IMR-90 (cell line): ENCODE measurements at places on chromosomes 5 and 9. TPM values are rescaled to one million over a fixed set of nuclear protein-coding genes. Genes with fewer than 3 reads are reported as not detected.

DNA sequence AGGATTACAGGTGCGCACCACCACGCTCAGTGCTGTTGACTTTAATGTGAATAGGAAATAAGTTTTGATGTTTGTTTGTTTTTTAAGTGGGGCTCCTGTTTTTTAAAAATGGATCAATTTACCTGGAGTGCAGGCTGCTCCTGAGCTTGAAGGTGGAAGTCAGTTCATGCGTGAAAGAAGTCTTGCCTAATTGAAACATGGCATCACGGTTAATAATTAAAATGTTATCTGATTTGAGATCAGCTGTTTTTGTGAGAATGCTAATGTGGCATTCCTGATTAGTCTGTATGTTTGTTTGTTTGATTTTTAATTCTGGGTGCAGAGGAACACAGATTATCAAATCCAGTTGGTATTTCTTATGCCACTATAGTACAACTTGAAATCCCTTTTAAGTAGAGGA is 6.5 kb downstream of the SFXN1 start:
- DNase-seq: no peak

DNA sequence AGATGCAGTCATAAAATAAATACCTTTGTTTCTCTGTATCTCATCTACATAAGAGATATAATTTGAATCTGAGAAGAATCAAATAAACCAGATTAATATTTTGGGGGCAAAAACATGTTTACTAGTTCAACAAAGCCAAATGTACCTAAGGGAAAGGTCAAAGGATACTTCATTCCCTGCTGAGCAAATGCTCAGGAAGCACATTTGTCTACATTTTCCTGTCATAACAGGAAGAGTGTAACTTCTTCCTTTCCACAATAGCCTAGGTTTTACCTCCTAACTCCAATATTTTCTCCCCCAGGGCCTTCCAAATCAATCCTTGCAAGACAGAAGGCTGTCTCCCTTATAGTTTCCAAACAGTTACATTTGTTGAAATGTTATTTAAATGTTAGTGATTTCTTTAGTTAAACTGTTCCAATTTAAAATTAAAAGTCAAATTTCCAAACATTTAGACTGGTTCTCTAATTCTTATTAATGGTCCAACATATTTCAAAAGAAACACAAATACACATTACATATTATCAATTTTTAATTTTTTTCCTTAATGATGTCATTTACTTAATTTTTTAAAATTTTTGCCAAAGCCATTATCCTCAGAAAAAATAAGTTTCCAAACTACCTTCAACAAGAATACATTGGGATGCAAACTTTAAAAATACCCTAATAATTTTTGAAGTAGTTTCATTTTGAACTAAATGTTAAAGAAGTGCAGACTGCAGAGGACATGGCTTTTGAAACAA is 67.8 kb downstream of the MEF2C start:
- DNase-seq: no peak

- peak; percentile 15 for DNase-seq
Measured at GRCh38 chr5:20572614-20573013, 584.6 kb upstream of the CDH18 start.

DNA sequence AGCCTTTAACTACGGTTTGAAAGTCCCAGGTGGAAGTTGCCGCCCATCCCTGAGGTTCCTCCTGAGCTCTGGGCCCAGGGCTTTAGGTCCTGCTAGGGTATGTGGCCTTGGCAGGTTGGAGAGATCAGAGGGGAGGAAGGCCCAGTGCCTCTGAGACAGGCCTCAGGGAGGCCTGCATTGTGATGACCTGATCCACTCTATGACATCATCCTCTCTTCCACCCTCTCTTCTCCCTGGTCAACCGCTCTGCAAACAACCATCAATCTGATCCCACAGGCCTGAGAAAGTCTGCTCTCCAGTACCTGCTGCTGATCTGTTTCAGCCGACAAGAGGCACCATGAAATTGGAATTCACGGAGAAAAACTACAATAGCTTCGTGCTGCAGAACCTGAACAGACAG is at the start of gene CCIN:
Gene CCIN (plus strand): TSS at position 223 of the 400 bp plus-strand sequence. CDS start 115 bp downstream, at position 338.
- DNase-seq: no peak

DNA sequence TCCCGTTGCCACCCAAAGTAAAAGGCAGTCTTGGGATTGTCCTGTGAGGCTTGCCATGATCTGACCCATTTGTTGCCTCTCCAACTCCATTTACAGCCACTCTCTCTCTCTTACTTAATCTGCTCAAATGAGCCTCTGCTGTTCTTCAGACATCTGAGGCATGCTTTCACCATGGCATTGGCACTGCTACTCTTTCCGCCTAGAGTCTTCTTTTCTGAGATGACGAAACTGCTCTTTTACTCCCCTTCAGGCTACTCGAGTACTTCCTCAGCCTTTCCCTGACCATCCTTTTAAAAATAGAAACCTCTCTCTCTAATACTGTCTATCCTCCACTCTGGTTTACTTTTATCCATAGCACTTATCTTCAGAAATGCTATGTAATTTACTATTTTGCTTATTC is 9.0 kb downstream of the FOCAD start:
- DNase-seq: no peak

The C9orf50 gene
- not detected in 2 replicates for total RNA-seq

The CENPH gene
- 3.8 and 10.8 TPM in 2 replicates for total RNA-seq

GRCh38 chr9:77896938-77897667 is 134.5 kb downstream of the GNAQ start:
- DNase-seq: peak; percentile 15

The IL4 gene
- not detected in 2 replicates for total RNA-seq

DNA sequence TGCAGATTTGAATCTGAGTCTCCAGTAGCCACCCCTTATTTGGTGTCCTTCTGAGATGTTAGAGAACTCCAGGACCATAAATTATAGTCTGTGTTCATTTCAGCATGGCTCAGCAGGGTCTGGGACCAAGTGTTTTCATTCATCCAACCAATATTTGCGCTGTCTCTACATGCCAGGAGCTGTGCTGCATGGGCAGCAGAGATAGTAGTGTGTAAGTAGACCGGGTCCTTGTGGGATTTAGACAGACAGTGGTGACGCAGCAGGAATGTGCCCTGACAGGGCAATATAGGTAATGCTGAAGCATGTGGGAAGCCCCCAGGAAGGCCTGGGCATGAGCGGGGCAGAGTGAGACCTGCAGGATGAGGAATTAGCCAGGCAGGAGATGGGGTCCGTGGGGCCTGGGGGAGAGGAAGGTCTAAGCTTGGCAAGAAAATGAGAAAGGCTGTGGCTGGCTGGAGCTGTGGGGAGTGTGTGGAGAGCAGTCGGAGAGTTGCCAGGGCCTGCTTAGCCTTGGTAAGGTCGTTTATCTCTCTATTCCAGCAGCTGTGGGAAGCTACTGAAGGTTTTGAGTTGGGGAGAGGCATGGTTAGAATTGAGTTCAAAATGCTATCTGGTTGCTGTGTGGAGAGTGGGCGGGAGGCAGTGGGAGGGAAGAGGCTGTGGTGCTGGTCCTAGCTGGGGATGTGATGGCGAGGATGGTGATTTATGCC is 16.8 kb downstream of the STXBP1 start:
- DNase-seq: no peak

DNA sequence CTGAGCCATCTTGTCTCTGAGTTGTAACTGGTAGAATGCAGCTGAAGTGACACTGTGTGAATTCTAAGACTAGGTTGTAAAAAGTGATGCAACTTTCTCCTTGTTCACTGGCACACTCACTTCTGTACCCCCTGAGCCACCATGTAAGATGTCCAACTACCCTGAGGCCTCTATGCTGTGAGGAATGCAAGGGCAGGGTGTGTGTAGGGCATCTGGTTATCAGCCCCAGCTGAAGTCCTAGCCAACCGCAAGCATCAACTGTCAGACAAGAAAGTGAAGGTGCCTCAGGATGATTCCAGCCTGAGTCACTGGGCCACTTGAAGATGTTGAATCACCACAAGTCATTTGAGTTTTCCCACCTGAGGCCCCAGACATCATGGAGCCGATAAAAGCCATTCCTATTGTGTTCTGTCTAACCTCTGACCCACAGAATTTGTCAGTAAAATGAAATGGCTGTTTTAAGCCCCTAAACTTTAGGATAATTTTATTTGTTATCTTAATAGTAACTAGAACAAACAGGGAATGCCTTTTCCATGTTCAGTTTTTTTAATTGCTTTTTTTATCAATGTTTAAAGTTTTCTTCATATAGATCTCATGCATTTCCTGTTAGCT is 18.7 kb upstream of the RHOBTB3 start:
- peak; percentile 90 for DNase-seq

GRCh38 chr9:136235709-136236455 is 9.7 kb downstream of the QSOX2 start:
- DNase-seq: no peak

DNA sequence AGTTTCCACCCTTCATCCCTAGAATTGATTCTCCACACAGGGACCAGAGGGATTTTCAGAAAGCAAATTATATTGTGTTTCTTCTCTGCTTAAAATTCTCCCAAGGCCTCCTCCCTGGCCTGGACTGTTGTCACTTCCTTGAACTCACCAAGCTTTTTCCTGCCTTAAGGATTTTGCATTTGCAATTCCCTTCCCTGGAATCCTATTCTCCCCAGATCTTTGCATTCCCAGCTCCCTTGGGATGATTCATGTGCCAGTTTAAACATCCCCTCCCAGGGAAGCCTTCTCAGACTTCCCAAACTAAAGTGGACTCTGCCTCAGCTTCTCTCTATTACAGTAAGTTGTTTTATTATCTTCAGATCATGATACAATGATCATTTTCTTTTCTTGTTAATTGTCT is 35.2 kb upstream of the PDE8B start:
- DNase-seq: no peak

The C9 gene
- total RNA-seq: not detected in 2 replicates

The FBXO38 gene
- total RNA-seq: 70.1 and 86.7 TPM in 2 replicates

The REEP2 gene
- 12.4 and 20.3 TPM in 2 replicates for total RNA-seq

The MLANA gene
- total RNA-seq: not detected in 2 replicates

GRCh38 chr9:95438561-95439357 is 78.0 kb downstream of the PTCH1 start:
- no peak for DNase-seq

DNA sequence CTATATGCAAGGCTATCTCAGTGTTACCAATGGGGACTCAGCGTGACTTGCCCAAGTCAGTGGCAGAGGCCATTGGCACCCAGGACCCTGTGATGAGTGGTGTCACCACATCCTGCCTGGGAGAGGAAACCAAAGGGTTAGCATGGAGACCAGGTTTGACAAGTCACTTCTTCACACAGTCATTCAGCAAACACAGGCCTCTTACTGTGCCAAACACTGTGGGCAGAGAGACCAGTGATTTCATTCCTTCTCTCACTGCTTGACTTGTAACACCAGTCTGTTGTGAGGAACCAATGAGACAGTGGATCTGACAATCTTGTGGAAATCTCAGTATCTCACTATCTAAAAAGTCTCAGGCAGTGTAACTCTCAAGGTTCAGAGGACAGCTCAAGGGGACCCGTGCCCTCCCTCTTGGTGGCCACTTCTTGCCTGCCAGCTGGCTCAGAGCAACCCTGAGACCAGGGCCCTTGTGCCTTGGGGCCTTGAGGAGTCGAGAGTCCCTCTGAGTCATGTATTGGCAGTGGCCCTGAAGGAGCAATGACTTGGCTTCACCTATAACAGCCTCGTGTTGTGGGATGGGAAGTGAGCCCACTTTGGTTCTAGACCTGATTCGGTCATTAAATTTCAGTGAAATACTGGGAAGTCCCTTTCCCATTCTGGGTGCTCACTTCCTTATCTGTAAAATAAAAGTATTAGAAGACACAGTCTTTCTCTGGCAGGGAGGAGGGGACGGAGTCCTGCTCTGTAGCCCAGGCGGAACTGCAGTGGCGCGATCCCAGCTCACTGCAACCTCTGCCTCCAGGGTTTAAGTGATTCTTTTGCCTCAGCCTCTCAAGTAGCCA is 1.6 kb downstream of the FABP6 start:
- peak; percentile 80 for DNase-seq

DNA sequence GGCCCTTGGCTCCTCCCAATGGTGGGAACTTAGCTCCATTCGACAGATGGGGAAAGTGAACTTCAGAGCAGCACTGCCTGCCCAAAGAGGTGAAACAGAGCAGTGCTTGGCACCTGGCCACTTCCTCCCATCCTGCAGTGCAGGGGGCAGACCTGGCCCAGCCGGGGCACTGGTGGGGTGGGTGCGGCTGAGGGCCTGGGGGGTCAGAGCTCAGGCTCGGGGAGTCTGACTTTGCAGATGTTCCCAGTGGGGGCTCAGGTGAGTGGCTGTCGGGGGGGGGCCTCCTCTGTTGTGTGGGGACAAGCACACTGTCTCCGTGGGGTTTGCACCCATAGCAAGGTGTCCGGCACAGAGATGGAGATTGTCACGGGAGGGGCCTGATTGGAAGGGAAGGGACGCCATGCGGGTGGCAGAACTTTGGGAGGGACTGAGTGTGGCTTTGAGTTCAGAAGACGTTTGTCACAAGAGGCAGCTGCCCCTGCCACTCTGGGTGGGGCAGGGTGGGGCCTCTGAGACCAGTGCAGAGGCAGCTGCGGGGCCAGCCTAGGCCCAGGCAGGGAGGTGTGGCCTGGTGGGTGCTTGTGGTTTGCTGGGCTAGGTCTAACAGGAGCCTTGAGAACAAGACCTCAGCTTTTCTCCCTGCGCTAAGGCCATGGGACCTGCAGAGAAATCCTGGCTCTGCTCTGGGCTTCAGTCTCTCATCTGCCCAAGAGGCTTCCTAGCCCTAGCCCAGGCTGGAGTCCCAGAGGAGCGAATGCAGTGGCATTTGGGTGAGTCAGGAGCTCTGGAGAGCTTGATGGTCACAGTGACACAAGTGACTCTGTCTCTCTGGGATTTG is 2.5 kb downstream of the MYMK start:
- DNase-seq: no peak

DNA sequence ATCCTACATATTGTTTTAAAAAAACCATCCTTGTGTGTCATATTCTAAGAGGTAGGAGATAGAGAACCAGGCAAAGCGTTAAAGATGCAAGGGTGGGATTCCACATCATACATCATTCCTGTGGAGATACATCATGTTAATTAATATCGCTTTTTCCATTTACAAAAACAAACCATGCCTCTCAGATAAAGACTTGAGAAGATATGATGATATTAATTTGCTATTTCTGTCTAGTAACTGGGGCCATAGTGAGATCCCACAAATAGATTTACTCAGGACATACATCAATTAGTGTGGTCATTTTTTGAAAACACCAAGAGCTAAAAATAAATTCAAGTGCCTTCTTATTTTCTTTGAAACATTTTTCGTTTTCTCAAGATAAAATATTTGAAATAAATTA is 165.4 kb upstream of the TARS1 start:
- DNase-seq: no peak

DNA sequence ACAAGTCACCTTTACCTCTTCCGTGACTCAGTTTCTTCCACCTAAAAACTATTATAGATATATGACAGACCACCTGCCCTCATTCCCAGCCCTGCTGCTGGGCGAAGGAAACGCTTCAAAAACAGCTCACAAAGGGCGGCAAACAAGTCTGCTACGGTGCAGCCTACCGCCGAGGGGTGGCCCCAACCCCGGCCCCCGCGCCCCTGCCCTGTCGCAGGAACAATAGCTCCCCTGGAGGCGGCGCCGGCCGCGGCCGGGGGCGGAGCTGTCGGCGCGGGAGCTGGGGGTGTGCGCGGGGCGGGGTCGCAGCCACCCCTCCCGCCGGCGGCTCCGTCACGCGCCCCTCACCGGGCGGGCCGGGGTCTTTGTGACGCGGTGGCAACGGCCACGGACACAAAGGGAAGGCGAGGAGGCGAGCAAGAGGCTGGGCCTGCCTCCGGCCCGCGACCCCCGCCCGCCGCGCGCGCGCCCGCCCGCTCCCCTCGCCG is at the start of gene TMEFF1:
Gene TMEFF1 (plus strand): TSS at position 362 of the 488 bp plus-strand sequence. CDS start 396 bp downstream, outside the sequence.
- peak; percentile 26 for DNase-seq

The RC3H2 gene
- 55.5 and 58.4 TPM in 2 replicates for total RNA-seq
